ENCODE measurements at places on chromosomes 6 and 20.

GRCh38 chr6:9398767-9399373, 963.5 kb upstream of the SLC35B3 start:
- no peaks in the 10 kb centered on the region for H3K4me1 ChIP-seq
- H3K36me3 ChIP-seq: no peaks in the 10 kb centered on the region
- no peak overlapping the region for H3K27ac ChIP-seq
- H3K4me3 ChIP-seq: no peak overlapping the region
- DNase-seq: no peak

GRCh38 chr6:20538131-20538662, 3.9 kb downstream of the CDKAL1 start:
- H3K4me1 ChIP-seq: peaks cover 58% of the 10 kb centered on the region
- DNase-seq: no peak
- no peaks in the 10 kb centered on the region for H3K27me3 ChIP-seq
- no peak overlapping the region for H3K27ac ChIP-seq
- peaks cover 29% of the 10 kb centered on the region for H3K36me3 ChIP-seq

- H3K4me3 ChIP-seq: no peak overlapping the region
- H3K27me3 ChIP-seq: no peaks in the 10 kb centered on the region
- H3K4me1 ChIP-seq: peaks cover 26% of the 10 kb centered on the region
- H3K27ac ChIP-seq: no peak overlapping the region
These were observed 9.6 kb downstream of the DSTN start for GRCh38 chr20:17579369-17580039.

DNA sequence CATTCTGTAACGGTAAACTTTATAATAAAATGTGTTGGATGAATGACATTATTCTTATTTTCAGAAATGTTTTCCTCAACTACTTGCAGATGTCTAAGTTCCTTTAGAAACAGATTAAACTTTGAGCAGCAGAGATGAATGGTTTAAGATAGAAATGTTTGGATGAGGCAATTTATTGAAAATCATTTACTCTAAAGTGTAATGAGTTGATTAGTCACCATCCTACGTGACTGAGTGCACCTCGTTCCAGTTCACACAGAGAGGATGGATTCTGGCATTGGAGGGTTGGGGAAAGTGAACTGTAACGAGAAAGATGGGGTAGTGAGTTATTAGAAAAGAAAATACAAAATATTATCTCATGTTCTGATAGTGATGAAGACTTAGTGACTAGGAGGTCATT, 28.7 kb downstream of the SMPDL3A start:
- H3K27me3 ChIP-seq: peaks cover 5% of the 10 kb centered on the region
- no peaks in the 10 kb centered on the region for H3K4me1 ChIP-seq
- H3K36me3 ChIP-seq: no peaks in the 10 kb centered on the region

DNA sequence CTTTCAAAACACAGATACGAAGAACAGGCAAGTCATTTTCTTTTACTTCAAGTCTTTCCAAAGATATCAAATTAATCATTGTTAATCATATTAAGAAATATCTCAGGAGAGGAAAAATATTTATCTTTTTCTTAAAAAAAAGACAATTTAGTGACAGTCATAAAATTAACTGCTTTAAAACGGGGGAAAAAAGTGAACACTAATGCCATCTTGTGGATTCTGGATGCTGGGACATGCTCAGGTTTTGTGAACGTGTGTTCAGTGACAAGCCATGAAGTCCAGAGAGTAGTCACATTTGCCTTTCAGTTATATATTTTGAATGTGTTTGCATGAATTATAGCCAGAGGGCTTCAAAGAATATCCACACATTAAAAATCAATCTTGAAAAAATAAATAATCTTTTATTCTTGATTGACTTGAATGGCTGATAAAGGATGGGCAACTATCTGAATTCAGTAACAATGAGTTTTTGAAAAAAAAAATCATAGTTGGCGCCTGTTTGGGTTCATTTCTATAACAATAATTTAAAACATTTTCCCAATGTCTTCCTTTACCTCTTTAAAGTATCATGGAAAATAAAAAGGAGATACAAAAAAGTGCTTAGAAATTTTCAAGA, 74.7 kb upstream of the NOX3 start:
- H3K4me3 ChIP-seq: no peak overlapping the region
- H3K27me3 ChIP-seq: peaks cover under 1% of the 10 kb centered on the region
- H3K4me1 ChIP-seq: peaks cover 21% of the 10 kb centered on the region
- peaks cover 2% of the 10 kb centered on the region for H3K36me3 ChIP-seq
- DNase-seq: peak; percentile 35
- no peak overlapping the region for H3K27ac ChIP-seq

DNA sequence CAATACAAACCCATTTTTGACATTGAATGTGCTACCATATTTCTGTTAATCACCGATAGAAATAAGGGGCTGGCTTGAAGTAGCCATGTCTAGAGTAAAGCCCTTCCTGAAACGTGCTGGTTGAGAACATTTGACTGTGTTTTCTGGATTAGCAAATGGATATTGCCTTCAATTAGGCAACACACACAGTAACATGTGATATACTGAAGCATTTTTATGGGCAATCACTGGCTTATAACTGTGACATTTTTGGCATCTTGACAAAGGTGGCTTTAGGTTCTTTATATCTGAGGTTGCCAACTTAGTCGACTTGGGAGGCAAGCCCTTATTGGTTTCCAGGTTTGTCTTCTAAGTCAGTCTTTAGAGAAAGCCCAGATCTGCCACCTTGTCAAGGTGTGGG, 292.9 kb downstream of the BTBD3 start:
- no peaks in the 10 kb centered on the region for H3K4me1 ChIP-seq
- DNase-seq: no peak
- no peaks in the 10 kb centered on the region for H3K36me3 ChIP-seq
- H3K4me3 ChIP-seq: no peak overlapping the region
- no peak overlapping the region for H3K27ac ChIP-seq
- no peaks in the 10 kb centered on the region for H3K27me3 ChIP-seq

GRCh38 chr6:50116797-50117542, 67.2 kb upstream of the DEFB112 start:
- no peak overlapping the region for H3K27ac ChIP-seq
- no peaks in the 10 kb centered on the region for H3K4me1 ChIP-seq
- no peak for DNase-seq
- H3K27me3 ChIP-seq: no peaks in the 10 kb centered on the region

GRCh38 chr6:139903411-139904157, 529.1 kb upstream of the CITED2 start:
- H3K36me3 ChIP-seq: no peaks in the 10 kb centered on the region
- H3K27ac ChIP-seq: no peak overlapping the region
- no peak overlapping the region for H3K4me3 ChIP-seq
- DNase-seq: no peak
- H3K27me3 ChIP-seq: peaks cover 5% of the 10 kb centered on the region
- no peaks in the 10 kb centered on the region for H3K4me1 ChIP-seq

- H3K27me3 ChIP-seq: no peaks in the 10 kb centered on the region
- H3K4me1 ChIP-seq: peaks cover 6% of the 10 kb centered on the region
- H3K36me3 ChIP-seq: peaks cover 9% of the 10 kb centered on the region
- H3K27ac ChIP-seq: no peak overlapping the region
- DNase-seq: no peak
These were observed 78.7 kb downstream of the AK9 start for GRCh38 chr6:109612268-109612667.

DNA sequence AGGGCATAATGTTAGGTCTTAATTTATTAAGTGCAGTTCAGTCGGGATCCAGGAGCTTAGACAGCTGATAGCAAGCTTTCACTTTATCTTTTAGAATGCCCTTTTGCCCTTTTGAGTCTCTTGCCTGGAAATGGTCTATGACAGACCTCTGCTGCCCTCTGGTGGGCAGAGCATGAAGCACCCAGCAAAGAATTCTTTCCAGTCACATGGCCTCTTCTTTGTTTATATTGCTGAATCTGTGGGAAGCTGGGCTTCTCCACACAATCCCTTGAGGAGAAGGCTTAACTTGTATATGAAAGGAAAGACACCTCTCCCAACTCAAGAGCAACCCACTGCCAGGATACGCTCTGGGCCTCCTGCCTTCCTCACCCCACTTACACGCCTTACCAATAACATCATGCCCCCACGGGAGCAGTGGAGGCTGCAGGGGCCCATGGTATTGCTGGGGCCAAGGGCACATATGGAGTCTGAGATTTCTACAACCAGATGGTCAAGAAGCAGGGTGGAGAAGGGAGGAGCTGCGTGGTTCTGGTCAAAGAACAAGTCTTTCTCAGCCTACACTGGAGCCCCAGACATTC, 20.4 kb downstream of the WFDC3 start:
- no peak overlapping the region for H3K4me3 ChIP-seq
- peak; percentile 87 for DNase-seq
- peaks cover 8% of the 10 kb centered on the region for H3K27me3 ChIP-seq
- peaks cover 6% of the 10 kb centered on the region for H3K4me1 ChIP-seq

DNA sequence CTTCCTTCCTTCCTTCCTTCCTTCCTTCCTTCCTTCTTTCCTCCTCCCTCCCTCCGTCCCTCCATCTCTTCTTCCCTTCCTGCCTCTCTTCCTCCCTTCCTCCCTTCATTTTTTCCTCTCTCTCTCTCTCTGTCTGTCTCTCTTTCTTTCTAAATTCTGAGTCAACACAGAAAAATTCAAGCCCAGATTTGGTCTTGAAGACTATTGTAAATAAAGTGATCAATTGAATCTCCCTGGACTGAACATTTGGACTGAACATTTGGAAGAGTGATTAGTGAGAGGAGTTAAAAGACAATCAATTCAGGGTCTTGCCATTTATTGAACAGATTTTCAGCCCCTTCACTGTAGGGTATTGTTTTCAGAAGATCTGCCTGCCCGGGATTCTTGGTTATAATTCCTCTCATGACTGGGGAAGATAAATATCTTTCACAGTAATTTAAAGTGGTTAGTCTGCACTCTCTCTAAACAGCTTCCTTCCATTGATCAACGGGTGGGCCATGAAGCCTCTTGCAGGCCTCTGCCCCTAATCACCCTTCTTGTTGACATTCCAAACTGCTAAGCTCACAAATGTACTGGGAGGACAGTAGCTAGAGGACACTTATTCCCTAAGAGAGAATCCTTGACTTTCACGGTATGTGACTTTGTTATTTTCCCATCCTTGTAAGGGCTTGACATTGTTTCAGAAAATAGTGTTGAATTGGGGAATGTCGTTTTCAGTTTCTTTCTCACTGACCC, 101.7 kb upstream of the BMP2 start:
- H3K4me3 ChIP-seq: no peak overlapping the region
- no peak overlapping the region for H3K27ac ChIP-seq
- DNase-seq: no peak
- no peaks in the 10 kb centered on the region for H3K27me3 ChIP-seq
- H3K36me3 ChIP-seq: no peaks in the 10 kb centered on the region
- H3K4me1 ChIP-seq: no peaks in the 10 kb centered on the region

DNA sequence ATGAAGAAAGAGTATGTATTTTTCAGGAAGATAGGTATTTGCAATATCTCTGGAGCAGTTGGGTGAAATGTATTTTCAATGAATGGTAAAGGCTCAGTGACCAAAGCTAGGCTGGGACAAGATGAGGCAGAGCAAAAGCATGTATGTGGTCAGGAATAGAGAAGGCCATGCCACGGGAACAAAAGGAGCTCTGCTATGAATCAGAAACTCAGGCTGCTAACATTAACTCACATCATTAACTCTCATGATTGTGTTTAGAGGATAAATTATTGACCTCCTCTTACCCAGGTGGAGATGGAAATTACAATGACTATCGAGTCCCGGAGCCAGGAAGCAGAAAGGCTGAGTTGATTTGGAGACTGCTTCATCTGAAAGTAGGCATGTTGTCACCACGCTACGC, 220.2 kb downstream of the FUT9 start:
- no peak overlapping the region for H3K27ac ChIP-seq
- H3K36me3 ChIP-seq: no peaks in the 10 kb centered on the region
- no peak overlapping the region for H3K4me3 ChIP-seq

- H3K4me1 ChIP-seq: no peaks in the 10 kb centered on the region
- no peak overlapping the region for H3K4me3 ChIP-seq
- H3K27me3 ChIP-seq: no peaks in the 10 kb centered on the region
These were observed 43.3 kb downstream of the MGME1 start for GRCh38 chr20:18011951-18012645.

DNA sequence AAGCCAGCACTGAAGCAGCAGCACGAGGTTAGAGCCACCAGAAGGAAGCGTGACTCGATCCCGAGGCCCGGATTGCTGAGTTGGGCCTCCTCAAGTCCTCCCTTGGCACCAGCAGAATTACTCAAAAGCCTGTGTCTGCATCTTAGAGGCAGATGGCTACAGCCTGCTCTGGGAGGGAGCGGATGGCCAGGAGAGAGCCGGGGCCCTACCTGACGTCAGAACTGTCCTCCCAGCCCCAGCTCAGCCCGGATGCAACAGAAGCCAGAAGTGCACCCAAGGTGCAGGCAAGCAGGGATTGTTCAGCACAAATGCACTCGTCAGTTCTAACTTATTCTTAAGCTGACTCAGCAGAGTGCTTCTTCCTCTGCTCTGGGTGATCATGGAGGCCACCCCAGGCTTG, 155.5 kb upstream of the RPS6KA2 start:
- no peak for DNase-seq
- H3K27me3 ChIP-seq: no peaks in the 10 kb centered on the region
- H3K4me1 ChIP-seq: no peaks in the 10 kb centered on the region
- H3K36me3 ChIP-seq: no peaks in the 10 kb centered on the region

- no peak overlapping the region for H3K27ac ChIP-seq
- DNase-seq: no peak
These were observed 104.8 kb upstream of the SIRPA start for GRCh38 chr20:1790386-1790785.

DNA sequence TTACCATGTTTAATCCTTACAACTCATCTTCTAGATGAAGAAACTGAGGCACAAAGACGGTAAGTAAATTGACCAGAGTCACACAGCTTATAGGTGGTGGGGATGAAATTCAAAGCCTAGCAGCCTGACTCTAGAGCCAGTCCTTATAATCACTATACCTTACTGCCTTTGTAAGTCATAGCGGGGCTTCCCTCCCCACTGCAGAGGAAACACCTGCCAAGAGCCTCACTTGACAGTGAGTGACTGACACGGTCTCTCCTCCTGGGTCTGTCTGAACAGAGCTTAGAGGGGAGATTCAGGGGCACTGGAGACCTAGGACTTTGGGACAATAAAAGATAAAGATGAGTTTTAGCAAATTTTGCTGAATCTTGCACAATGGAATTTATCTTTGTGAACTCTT, 12.8 kb downstream of the SUN5 start:
- H3K27me3 ChIP-seq: no peaks in the 10 kb centered on the region
- H3K4me3 ChIP-seq: no peak overlapping the region
- H3K36me3 ChIP-seq: peaks cover 3% of the 10 kb centered on the region
- no peak overlapping the region for H3K27ac ChIP-seq
- DNase-seq: peak; percentile 46

- no peak overlapping the region for H3K4me3 ChIP-seq
- peak overlapping the region; percentile 94 for H3K27ac ChIP-seq
- H3K36me3 ChIP-seq: peaks cover 20% of the 10 kb centered on the region
- no peaks in the 10 kb centered on the region for H3K27me3 ChIP-seq
- H3K4me1 ChIP-seq: peaks cover 56% of the 10 kb centered on the region
These were observed 29.3 kb downstream of the PPARD start for GRCh38 chr6:35371494-35372262.

GRCh38 chr20:48837014-48837413, 9.2 kb upstream of the PREX1 start:
- no peak overlapping the region for H3K27ac ChIP-seq
- no peak for DNase-seq
- H3K4me3 ChIP-seq: no peak overlapping the region
- H3K4me1 ChIP-seq: peaks cover 6% of the 10 kb centered on the region
